ENCODE measurements at places on chromosomes 12 and 14.

DNA sequence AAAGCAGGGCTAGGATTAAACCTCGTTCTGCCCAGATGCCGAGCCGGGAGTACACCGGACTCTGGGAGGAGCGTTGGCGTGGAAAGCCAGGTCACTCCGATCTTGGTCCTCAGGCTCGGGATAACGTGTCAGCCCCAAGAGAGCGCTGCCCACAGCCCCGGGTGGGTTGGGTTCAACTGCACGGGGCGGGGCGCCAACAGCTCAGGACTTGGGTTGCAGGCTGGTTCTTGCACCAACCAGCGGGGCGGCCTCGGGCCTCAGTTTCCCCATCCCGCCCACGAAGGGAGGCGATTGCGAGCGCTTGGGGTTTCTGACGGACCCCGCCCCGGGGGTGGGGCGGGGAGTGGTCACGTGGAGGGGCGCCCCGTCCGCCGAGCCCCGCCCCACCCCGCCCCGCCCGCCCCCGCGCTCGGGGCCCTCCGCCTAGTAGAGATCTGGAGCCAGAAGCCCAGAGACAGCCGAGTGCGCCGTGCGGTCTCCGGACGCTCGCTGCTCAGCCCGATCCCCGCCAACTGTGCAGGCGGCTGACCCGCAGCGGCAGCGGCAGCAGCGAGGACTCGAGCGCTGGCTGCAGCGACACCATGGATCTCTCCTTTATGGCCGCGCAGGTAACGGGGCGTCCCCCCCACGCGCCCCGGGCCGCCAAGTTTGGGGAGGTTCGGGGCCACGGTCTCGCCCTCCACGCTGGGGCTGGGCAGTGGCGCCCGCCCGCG lies at the start of gene C14orf132:
Gene C14orf132 (plus strand): TSS at position 443 of the 713 bp plus-strand sequence. CDS start 139 bp downstream, at position 582.
- DNase-seq, result no peak

DNA sequence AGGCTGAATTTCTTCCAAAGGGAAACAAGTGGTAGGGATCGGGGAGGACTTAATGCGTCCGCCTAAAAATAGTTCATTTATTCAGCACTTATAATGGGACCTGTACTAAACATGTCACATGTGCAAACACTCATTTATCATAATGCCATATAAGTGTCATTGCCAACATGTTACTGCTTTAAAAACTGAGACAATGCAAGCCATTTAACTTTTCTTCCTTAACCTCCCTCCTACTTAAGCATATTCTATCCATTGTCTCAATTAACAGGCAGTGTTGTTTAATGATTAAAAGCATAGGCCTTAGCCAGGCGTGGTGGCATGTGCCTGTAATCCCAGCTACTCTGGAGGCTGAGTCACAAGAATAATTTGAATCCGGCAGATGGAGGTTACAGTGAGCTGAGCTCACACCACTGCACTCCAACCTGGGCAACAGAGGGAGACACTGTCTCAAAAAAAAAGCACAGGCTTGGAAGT lies 13.5 kb upstream of the SCFD1 start:
- DNase-seq, result no peak

- DNase-seq, result no peak
Observed at GRCh38 chr12:94748726-94749421, 98.5 kb upstream of the TMCC3 start.

DNA sequence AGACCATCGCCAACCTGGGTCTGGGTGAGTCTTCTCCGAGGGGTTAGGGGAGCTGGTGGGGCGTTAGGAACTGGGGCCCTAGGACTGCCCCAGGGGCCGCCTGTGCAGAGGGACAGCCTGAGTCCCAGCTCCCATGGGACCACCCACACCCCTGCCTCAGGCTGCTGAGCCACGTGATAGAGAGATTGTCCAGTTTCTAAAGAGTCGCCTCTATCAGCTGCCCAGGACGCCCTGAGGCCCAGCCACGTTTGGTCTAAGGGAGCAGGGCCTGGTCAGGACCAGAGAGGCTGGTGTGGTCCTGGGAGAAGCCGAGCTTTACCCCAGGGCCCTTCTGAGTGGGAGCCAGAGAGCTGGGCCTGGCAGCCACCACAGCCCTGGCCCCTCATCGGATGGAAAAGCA lies 107.1 kb downstream of the LGMN start:
- no peak for DNase-seq

GRCh38 chr12:70652451-70652850 lies 15.2 kb upstream of the PTPRB start:
- no peak for DNase-seq

DNA sequence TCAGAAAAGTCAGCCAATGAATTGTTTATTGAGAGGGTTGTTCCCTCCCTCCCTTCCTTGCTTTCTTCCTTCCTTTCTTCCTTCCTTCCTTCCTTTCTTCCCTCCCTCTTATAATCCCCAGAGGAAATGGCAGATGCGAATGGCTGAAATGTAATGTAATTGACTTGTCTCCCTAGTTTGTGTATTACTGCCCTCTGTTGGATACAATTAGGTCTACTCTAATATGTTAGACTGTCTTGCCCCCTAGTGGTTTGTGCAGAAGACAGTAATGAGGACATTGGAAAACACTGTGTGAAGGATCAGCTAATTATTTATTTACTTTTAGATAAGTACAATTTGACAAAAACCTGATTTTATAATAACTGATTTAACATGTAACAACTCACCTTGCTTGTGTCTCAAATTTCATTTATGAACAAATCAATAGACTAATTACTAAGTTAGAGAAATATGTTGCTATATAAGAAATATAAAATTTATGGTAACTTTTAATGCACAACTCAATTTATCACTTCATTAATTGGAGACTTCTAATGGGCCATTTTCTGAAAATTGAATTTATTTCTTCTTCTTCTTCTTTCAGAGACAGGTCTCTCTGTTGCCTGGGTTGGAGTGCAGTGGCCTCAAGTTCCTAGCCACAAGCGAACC lies 229.8 kb upstream of the LRIG3 start:
- DNase-seq, result peak; percentile 72

DNA sequence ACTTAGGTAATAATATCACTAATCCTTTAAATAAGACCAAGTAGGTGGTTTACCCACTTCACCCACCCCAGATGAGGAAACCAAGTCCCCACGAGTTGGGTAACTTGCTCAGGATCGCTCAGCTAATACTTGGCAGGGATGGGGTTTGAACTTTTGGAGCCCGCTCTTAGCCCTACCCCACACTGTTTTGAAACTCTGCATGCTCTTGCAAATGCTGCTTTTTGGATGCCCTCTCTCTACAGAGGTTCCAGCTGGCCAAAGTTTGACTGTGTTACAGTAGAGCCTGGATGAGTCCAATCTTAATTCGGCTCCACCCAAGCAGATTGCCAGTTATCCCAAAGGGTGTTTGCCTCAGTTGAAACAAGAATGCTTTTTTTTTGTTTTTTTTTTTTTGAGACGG lies 6.8 kb downstream of the PLEKHG3 start:
- no peak for DNase-seq

GRCh38 chr14:90969531-90970166 lies 90.8 kb downstream of the RPS6KA5 start:
- DNase-seq, result no peak

- DNase-seq, result no peak
Observed at GRCh38 chr12:5522432-5523335, 90.8 kb downstream of the NTF3 start.

GRCh38 chr12:117097159-117097558 lies 2.1 kb downstream of the TESC start:
- DNase-seq, result no peak

- DNase-seq, result no peak
Observed at GRCh38 chr12:29346769-29347421, 34.1 kb downstream of the ERGIC2 start.

GRCh38 chr12:86264451-86265328 lies 8.5 kb upstream of the MGAT4C start:
- no peak for DNase-seq

GRCh38 chr12:120247183-120247582 lies 18.3 kb downstream of the PXN start:
- no peak for DNase-seq

GRCh38 chr12:71771069-71771468 lies 16.4 kb downstream of the RAB21 start:
- no peak for DNase-seq

DNA sequence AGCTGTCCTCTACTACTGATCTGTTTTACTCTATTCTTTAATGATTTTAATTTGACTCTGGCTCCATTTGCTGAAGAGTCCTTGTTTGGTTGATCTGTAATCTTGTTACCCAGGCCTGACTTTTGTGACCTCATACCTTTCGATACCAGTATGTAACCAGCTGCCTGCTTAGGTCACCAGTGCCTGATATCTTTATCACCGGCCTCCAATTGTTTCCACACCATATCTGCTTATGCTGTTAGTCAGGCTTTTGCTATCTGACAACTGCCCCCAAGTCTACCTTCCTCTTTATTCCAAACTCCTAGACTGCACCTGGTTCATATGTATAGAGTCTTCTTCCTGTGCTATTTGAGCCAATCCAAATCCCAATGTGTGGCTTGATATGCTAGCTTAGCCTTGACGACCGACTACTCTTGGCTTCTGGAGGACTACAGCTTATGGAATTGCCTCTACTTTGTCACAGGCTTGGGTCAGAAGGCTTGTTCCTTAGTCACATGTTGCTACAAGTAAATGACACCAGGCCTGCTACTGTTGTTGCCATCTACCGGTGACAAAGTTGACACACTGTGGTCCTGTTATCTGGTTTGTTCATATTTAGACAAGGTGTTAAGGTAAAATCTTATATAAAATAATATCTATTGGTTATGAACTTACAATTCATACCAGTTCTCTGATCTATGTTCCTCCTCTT lies 193.9 kb downstream of the TRHDE start:
- DNase-seq, result no peak

GRCh38 chr14:35326375-35326774 lies 34.2 kb downstream of the PSMA6 start:
- no peak for DNase-seq

GRCh38 chr12:1502831-1503230 lies 91.5 kb downstream of the FBXL14 start:
- no peak for DNase-seq

DNA sequence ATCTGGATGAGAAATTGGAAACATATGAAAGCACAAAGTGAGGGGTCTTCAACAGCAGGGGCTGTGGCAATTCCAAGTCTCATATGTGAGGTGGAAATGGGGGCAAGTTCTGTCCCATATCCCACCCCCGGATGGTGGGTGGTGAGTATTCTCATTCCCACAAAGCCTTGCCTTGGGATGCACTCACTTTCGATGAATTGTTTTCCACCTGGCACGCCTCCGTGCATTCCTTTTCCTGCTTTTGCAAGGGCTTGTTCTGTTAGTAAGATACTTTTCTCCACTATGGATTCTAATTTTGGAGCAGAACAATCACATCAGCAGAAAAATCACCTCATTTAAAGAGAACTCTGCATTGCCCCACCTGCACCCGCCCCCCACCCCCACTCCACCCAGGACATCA lies 3.1 kb downstream of the LACRT start:
- DNase-seq, result no peak

- no peak for DNase-seq
Observed at GRCh38 chr12:111033281-111034082, 113.1 kb upstream of the MYL2 start.

DNA sequence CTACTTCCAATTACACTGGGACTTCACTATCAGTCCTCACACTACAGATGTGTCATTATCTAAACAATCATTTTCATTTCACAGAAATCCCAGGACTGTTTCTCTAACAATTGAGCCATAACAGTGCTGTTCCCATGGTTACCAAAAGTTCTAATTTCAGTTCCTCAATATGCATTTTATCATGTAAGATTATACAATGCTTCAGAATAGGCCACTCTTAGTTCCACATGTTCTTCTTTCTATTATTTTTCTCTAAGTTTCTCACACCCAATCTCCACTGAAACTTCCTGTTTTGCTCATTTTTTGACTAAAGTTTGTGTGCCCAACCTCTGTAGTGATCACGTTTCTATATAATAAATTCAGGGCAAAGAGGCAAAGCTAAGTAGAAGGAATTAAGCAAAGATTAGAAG lies 185.8 kb downstream of the DUSP6 start:
- DNase-seq, result no peak

- no peak for DNase-seq
Observed at GRCh38 chr12:41365653-41366171, 177.6 kb downstream of the PDZRN4 start.

- DNase-seq, result no peak
Observed at GRCh38 chr12:62319058-62319457, 58.9 kb downstream of the USP15 start.

GRCh38 chr14:43687921-43688320 lies 819.2 kb downstream of the FSCB start:
- DNase-seq, result no peak

- DNase-seq, result no peak
Observed at GRCh38 chr12:66541426-66541825, 137.4 kb downstream of the GRIP1 start.

DNA sequence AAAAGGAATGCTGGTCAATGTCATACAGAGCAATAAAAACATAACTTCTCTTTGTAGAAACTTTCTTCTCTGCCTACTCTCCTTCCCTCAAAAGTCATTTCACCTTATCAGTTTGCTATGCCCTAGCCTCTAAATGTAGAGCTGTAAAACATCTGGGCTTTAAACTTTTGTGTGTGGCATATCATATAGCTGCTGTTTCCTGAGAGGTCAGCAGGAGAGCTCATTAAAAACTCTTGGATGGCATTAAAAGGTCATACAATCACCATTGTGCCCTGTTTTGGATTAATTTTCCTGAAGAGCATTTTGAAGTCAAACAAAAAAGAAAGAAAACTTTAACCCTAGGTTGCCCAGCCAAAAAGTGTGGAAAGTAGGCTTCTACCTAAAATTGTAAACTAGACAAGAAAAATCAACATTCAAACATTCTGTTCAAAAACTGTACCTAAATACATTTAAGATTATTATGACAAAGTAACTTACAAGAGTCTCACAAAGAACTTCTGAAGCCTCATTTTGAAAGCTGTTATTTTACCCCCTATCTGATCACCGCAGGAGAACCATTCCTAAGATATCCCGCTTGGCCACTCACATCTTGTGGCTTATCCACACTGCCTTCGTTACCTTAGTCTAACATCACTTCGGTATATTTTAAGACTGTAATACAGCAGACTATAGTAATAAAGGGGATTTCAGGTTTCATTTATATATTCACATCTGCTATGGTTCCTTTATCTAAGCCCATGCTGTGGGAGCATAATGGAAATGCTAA lies 38.1 kb downstream of the TXNDC16 start:
- no peak for DNase-seq

GRCh38 chr12:110157539-110157938 lies 33.4 kb downstream of the IFT81 start:
- no peak for DNase-seq

DNA sequence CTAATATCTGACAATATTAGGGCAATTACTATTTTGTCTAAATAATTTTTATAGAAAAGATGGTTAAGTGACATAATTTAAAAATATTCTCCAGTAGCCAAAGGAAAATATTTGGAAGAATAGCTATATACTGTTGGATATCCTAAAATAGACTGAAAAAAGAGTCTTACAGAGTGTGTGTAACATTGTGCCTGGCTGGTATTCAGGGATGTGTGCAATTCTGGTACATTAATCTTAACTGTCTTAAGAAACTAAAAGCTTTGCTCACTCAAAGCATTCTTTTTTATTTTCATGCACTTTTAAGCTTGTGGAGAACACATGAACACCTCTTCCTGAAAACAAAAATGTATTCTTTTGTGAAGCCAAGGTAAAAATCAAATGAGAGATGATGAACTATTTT lies 10.1 kb upstream of the NR2C1 start:
- DNase-seq, result no peak

GRCh38 chr12:13038491-13039161 lies 5.6 kb upstream of the FAM234B start:
- no peak for DNase-seq
